Stimulated activated CD8-positive, alpha-beta memory T cell treated with anti-CD3 and anti-CD28 coated beads, Interleukin-7, amount 100 ng/mL, for 1 hour (primary cell): ENCODE measurements at places on chromosomes 4 and X.

- DNase-seq, result no peak
Measured at GRCh38 chr4:10281996-10282395, 165.4 kb upstream of the WDR1 start.

GRCh38 chr4:184099000-184099399 lies 118.7 kb downstream of the ENPP6 start:
- no peak for DNase-seq

DNA sequence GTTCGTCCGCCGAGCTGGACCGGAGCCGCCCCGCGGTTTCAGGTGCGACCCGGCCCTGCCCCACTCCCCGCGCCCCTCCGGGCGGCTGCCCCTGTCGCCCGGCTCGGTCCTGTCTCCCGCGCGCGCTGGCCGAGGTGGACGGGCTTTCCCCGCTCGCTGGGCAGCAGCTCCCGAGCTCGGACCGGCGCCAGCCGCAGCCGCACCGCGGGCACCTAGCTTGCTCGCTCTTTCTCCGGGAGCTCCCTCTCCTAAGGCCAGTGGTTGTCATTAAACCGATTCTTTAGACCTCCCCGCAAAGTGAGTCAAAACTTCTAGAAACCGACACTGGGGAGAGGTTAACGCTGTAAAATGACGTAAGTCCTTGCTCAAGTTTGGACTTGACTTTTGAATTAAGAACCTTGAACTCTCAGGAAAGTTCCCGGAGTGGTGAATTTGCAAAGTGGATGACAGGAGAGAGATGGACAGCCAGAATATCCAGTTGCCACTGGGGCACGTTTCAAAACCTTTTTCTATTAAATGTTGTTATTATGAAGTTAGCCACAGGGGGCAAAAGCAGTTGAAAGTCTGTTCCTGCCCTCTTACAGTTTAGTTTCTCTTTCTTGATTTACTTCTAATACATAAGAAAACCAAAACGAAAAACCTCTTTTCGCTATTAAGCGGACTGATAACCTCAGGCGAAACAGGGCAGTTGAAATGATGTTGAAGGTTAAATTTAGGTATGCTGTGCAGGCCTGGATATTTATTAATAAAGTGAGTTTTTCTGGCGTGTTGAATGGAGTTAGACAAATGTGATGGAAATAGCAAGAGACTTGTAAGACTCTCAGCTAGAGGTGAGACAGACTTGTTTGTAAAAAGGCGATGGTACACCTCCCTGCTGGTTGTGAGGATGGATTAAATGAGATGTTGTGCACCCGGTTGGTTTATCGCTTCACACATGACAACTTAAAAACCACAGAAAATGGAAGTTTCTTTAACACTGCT lies 847 bp downstream of the PI4K2B start:
- DNase-seq, result peak; percentile 3

- no peak for DNase-seq
Measured at GRCh38 chr4:141614878-141615586, 21.4 kb upstream of the IL15 start.

DNA sequence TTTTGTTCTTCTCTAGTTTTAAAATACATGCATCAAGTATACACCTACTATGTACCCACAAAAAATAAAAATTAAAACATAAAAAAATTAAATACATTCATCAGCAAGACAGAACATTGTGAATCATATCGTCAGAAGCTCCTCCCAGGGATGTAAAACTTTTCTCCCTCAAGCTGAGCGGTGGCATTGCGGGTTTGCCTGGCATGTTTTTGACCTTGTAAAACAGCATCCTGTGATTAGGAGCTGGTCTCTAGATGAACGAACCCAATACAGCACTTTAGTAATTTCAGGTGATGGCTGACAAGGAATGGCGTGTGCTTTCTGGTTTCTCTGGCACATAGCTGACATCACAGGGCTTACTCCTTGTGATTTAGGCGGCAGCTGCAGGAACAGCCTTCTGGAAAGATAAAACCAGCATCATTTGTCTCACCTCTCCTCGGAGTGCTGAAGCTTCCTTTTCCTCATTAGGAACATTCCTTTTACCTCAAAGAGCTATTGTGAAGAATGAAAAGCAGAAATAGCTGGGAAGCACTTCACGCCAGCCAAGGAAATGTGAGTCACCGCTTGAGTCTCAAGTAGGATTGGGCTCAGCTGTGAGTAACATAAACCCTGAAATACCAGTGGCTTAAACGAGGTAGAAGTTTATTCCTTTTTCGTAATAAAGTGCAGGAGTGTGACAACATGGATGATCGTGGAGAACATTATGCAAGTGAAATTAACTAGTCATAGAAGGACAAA lies 44.3 kb downstream of the NYX start:
- no peak for DNase-seq

DNA sequence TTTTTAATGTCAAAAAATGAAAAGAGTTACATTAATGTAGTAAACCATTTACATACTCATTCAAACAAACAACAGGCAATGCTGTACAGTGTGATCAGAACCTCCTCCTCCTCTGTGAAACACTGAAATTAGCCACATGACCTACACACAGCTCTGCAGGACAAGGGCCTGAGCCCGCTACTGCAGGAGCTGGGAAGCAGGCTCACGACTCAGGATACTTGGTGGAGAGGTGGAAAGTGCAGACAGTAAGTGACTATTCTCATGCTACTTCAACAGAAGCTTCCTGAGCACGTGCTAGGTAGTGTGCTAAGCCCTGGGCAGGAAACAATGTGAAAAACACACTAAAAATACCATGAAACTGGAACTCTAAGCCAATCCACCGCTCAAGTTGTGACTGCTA lies 56.8 kb downstream of the TAPT1 start:
- DNase-seq, result no peak
